ENCODE measurements at places on chromosomes 1 and 21. TPM values are rescaled to one million over a fixed set of nuclear protein-coding genes. Genes with fewer than 3 reads are reported as not detected.

FBLIM1 gene
- total RNA-seq = 319 TPM

HEYL gene
- total RNA-seq = not detected

AKR7A3 gene
- total RNA-seq = 0.28 TPM

DISC1 gene
- total RNA-seq = 13.6 TPM

ARHGAP30 gene
- not detected for total RNA-seq

AMY1A gene
- not detected for total RNA-seq

PLPPR4 gene
- total RNA-seq = not detected

TMEM82 gene
- not detected for total RNA-seq

CLIC6 gene
- not detected for total RNA-seq

Data from endothelial cell of coronary artery (primary cell).